Breast epithelium (tissue), 4 donors: ENCODE measurements at places on chromosomes 16 and 17. TPM values are rescaled to one million over a fixed set of nuclear protein-coding genes. Genes with fewer than 3 reads are reported as not detected.
A peak's percentile ranks its signal among the peaks of the same experiment; 100 is the strongest.

GRCh38 chr16:19344224-19344801 lies 58.8 kb downstream of the CLEC19A start:
- H3K27ac ChIP-seq = no peak overlapping the region
- H3K36me3 ChIP-seq = no peaks in the 10 kb centered on the region
- no peak overlapping the region for H3K4me3 ChIP-seq
- H3K27me3 ChIP-seq = no peaks in the 10 kb centered on the region
- no peaks in the 10 kb centered on the region for H3K4me1 ChIP-seq

Gene KRT36
- total RNA-seq = not detected

DNA sequence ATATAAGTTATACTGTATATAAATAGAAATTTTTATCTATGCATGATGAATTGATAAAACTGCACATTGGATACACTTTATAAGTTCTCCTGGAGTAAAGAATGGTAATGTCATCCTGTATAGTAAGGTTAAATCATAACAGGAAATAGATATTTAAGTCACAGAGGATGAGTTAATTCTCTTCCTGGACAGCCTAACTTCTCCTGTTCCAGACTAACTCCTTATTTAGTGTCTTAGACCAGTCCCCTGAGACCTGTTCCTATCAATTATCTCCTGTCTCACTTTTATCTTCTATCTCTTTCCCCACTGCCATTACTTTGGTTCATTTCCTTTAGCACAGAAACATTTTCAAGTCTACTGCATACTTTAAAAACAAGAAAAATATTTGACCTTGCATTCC lies 46.5 kb downstream of the SSH2 start:
- H3K4me3 ChIP-seq = no peak overlapping the region
- H3K4me1 ChIP-seq = no peaks in the 10 kb centered on the region
- no peaks in the 10 kb centered on the region for H3K36me3 ChIP-seq
- no peak for DNase-seq
- H3K27ac ChIP-seq = no peak overlapping the region
- no peaks in the 10 kb centered on the region for H3K27me3 ChIP-seq

- no peak overlapping the region for H3K27ac ChIP-seq
- H3K4me1 ChIP-seq = no peaks in the 10 kb centered on the region
- H3K27me3 ChIP-seq = no peaks in the 10 kb centered on the region
- H3K36me3 ChIP-seq = no peaks in the 10 kb centered on the region
- no peak for DNase-seq
Observed at GRCh38 chr17:79944821-79945391, 90.8 kb downstream of the TBC1D16 start.

DNA sequence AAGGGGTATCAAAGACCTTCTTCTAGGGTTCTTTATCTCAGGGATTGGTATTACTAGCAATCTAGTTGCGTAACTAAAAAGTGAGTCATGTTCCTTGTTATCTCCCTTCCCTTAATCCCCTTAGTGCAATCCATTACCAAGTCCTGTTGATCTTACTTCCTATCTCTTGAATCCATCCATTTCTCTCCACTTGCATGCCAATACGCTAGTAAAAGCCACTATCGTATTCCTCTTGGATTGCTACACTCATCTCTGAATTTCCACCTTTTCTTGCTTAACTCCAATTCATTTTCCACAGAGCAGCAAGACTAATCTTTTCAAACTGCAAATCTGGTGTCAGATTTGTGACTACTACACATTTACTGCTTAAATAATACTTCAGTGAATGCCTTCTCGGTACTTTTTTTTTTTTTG lies 1.8 kb upstream of the ADAT1 start:
- H3K36me3 ChIP-seq = peaks cover 12% of the 10 kb centered on the region
- H3K4me1 ChIP-seq = peaks cover 11% of the 10 kb centered on the region
- no peak for DNase-seq
- no peaks in the 10 kb centered on the region for H3K27me3 ChIP-seq
- no peak overlapping the region for H3K4me3 ChIP-seq

- H3K4me1 ChIP-seq = no peaks in the 10 kb centered on the region
- DNase-seq = no peak
- H3K27ac ChIP-seq = no peak overlapping the region
- no peaks in the 10 kb centered on the region for H3K36me3 ChIP-seq
- H3K4me3 ChIP-seq = no peak overlapping the region
Observed at GRCh38 chr16:24125214-24125613, 130.9 kb upstream of the CACNG3 start.

DNA sequence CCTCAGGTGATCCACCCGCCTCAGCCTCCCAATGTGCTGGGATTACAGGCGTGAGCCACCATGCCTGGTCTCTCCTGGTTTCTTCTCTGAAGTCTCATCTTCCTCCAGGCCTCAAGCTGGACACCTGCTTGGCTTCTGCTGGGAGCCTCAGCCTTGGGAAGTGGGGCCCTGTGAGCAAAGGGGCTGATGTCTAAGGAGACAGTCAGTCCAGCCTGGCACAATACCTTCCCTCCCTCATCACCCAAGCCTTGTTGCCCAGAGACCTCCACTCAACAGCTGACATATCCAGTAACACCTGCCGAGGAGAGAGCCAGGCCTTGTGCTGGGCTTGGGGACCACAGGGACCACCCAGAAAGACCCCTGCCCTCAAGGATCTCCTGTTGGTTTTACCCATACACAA lies 251.6 kb downstream of the GSG1L start:
- peaks cover 4% of the 10 kb centered on the region for H3K27me3 ChIP-seq
- no peak overlapping the region for H3K27ac ChIP-seq
- no peaks in the 10 kb centered on the region for H3K4me1 ChIP-seq
- no peaks in the 10 kb centered on the region for H3K36me3 ChIP-seq

Gene CACNG3
- total RNA-seq = not detected

GRCh38 chr16:70589998-70590471 lies 56.3 kb upstream of the IL34 start:
- peak overlapping the region; percentile 95 for H3K27ac ChIP-seq
- no peak overlapping the region for H3K4me3 ChIP-seq
- peaks cover 26% of the 10 kb centered on the region for H3K4me1 ChIP-seq
- H3K27me3 ChIP-seq = no peaks in the 10 kb centered on the region
- no peaks in the 10 kb centered on the region for H3K36me3 ChIP-seq

DNA sequence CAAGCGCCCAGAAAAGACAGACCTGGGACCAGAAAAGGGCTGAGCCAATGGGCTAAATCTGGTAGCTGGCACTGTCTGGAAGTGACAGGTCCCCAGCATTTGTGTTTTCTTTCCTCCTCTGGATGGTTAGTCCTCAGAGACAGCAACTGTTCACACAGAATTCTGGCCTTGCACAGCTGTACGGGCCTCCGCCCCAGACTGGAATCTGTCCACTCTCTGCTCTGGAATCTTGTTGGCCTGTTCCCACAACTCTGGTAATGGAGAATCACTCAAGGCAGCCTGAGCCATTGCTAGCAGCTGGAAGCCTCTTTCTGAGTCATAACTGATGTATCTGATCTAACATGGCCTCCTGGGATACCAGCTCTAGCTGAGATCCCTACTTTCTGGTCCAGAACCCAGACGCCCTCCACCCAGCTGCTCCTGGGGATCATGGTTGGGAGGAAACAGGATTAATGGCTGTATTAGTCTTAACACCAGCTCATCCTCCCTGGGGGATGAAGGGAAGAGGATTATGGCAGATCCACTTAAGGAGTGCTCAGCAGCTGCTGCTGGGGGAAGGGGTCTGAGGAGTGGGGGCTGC lies 9.1 kb downstream of the ZNF668 start:
- H3K27ac ChIP-seq = peak overlapping the region; percentile 71
- H3K4me1 ChIP-seq = no peaks in the 10 kb centered on the region

Gene GPR179
- total RNA-seq = under 0.01 TPM

GRCh38 chr17:71779482-71779881 lies 341.3 kb upstream of the SOX9 start:
- H3K36me3 ChIP-seq = no peaks in the 10 kb centered on the region
- no peak overlapping the region for H3K4me3 ChIP-seq
- DNase-seq = no peak
- no peaks in the 10 kb centered on the region for H3K27me3 ChIP-seq

DNA sequence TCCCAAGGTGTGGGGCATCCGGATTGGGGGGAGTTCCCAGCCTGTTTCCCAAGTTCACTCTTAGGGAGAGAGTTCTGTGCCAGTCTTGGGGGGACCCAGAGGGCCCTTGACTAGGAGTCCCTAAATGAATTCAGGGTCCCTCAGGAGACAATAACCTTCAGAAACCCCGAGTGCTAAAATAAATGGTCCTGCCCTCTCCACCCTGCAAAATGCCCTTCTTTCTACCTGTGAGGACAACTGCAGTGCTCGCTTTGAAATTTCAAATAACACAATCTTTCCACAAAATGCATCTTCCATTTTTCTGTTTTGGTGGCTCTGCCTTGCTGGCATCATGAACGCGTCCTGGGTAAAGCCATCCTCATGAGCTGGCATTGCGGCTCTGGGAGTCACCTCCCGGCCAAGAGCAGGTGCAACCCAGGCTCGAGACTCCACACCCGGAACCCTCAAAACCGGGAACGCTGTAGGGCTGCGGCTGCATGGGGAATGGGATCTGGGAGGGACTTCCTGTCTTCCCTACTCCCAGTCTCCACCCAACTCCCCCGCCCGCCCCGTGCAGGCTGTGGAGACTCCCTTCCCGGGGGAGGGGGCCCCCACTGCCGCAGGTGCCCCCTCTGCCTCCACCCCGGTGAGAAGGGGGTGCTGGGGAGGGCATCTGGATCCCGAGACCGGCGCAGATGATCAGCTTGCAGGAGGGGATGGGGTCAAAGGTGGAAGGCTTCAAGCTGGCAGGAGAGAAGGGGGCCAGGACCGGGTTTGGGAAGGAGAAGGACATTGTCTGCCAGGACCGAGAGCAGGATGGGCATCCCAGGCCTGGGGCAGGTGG lies at the start of gene ZNF205:
ZNF205 (plus strand) TSS at position 529 of the 823 bp plus-strand sequence. CDS start 845 bp downstream, outside the sequence.
- peak within 1 kb of the TSS; percentile 78 for H3K27ac ChIP-seq
- H3K4me3 ChIP-seq = peak within 1 kb of the TSS; percentile 94
- no peaks in the 10 kb centered on the region for H3K36me3 ChIP-seq
- H3K4me1 ChIP-seq = peaks cover 3% of the 10 kb centered on the region
- peak; percentile 73 for DNase-seq
- no peaks in the 10 kb centered on the region for H3K27me3 ChIP-seq

Gene PRAC1
- total RNA-seq = not detected

Gene SERPINF2
- total RNA-seq = 30.1 TPM

Gene SLC6A2
- 0.64 TPM for total RNA-seq

- H3K27ac ChIP-seq = peak overlapping the region; percentile 55
- no peaks in the 10 kb centered on the region for H3K27me3 ChIP-seq
- no peaks in the 10 kb centered on the region for H3K36me3 ChIP-seq
- DNase-seq = no peak
Observed at GRCh38 chr16:69483611-69484010, 59.2 kb downstream of the CYB5B start.

DNA sequence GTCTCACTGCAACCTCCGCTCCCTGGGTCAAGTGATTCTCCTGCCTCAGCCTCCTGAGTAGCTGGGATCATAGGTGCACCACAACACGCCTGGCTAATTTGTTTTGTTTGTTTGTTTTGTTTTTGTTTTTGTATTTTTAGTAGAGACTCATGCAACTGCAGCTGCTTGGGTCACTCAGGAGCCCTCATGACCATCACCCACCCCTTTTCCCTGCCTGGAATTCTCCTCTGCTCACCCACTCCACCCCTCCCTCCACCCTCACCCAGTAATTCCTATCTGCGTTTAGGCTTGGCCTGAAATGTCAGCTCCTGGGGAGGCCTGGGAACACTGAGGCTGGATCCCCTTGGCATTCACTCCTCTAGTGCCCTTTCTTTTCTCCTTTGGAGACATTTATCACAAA lies 25.5 kb downstream of the TMEM92 start:
- no peak for DNase-seq
- H3K36me3 ChIP-seq = no peaks in the 10 kb centered on the region

- peaks cover 67% of the 10 kb centered on the region for H3K27me3 ChIP-seq
- H3K4me1 ChIP-seq = peaks cover 7% of the 10 kb centered on the region
- peak overlapping the region; percentile 73 for H3K27ac ChIP-seq
- H3K36me3 ChIP-seq = no peaks in the 10 kb centered on the region
- H3K4me3 ChIP-seq = peak overlapping the region; percentile 57
- DNase-seq = no peak
Observed at GRCh38 chr17:48577330-48577945, 712 bp downstream of the HOXB4 start.

Gene FGF11
- 2.9 TPM for total RNA-seq

- peak overlapping the region; percentile 99 for H3K4me3 ChIP-seq
- peak; percentile 98 for DNase-seq
- no peaks in the 10 kb centered on the region for H3K27me3 ChIP-seq
Observed at GRCh38 chr17:51121620-51122472, 1.2 kb upstream of the SPAG9 start.

Gene ADAP2
- total RNA-seq = 7.5 TPM

Gene KCTD19
- 1.0 TPM for total RNA-seq

DNA sequence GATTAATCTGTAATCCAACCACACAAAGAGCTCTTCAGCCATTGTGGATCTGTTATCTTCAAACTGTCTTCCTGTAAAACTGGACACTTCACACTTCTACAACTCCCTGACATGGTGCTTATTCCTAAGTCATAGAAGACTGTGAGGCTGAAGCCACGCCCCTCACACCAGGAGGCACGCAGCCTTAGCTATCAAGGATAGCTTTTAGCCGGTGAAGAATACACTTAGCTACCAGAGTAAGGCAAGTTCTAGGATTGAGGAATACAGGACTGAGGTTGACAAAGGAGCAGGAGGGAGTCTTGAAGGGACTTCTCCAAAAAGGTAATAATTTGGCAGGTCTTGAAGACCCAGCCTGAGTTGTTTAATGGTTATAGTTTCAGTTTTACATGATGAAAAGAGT lies 79.8 kb upstream of the GAS7 start:
- no peaks in the 10 kb centered on the region for H3K27me3 ChIP-seq
- peak overlapping the region; percentile 39 for H3K4me3 ChIP-seq
- no peaks in the 10 kb centered on the region for H3K36me3 ChIP-seq
- H3K27ac ChIP-seq = no peak overlapping the region
- H3K4me1 ChIP-seq = no peaks in the 10 kb centered on the region

GRCh38 chr16:82055728-82056549 lies 20.9 kb downstream of the HSD17B2 start:
- peak overlapping the region; percentile 54 for H3K27ac ChIP-seq
- DNase-seq = no peak
- H3K27me3 ChIP-seq = peaks cover 4% of the 10 kb centered on the region
- H3K36me3 ChIP-seq = no peaks in the 10 kb centered on the region

DNA sequence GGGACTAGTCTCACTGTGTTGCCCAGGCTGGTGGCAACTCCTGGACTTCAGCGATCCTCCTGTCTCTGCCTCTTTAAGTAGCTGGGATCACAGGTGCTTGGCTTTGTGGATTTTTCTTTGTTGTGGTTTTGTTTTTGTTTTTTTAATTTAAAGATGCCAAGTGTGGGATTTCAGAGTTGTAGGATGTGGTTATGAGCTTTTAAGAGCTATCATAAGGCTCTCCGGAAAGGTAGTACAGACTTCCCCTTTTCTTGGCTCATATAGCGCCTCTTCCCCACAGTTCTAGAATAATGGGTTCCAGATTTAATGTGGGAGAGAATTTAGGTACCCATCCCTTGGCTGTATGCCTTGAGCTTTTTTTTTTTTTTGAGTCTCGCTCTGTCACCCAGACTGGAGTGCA lies 17.1 kb downstream of the AKAP1 start:
- DNase-seq = no peak
- H3K27me3 ChIP-seq = no peaks in the 10 kb centered on the region
- H3K27ac ChIP-seq = no peak overlapping the region
- peaks cover 28% of the 10 kb centered on the region for H3K4me1 ChIP-seq

Gene DHX58
- 22.8 TPM for total RNA-seq
